ENCODE measurements at places on chromosomes 1 and 21.

DNA sequence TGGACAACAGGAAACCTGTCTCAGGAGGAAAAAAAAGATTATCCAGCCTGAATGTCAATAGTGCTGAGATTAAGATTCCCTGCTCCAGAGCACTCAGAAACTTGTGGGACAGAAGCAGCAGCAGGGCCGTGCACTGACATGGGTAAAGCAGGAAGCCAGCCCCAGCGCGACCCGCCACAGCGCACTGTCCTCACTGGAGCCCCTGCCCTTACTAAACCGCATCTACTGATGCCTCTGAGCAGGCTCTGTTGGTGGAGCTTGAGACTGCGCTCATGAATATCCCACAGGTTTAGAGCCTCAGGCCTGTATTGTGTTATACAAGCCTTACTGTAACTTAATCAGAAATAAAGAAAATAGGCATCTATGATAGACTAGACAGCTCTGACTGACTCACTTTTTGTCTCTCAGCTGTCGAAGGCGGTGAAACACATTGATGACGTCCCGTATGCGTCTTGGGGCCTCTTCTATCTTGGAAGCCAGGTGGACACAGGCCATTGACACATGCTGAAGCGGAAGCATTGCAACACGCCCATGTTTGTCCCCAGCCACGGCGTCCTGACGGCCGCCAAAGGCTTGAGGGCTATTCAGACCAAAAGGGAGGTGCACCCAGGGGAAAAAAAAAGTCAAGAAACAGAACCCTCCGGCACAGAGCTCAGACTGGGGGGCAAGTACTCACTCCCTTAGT is 1.2 kb downstream of the CCNL2 start:
- DNase-seq: no peak

- peak; percentile 75 for DNase-seq
Observed at GRCh38 chr1:151762941-151763921, at the start of gene MRPL9. Gene MRPL9, minus strand, starts transcription at chr1:151763496. Its CDS starts 17 bp downstream, at chr1:151763479.

DNA sequence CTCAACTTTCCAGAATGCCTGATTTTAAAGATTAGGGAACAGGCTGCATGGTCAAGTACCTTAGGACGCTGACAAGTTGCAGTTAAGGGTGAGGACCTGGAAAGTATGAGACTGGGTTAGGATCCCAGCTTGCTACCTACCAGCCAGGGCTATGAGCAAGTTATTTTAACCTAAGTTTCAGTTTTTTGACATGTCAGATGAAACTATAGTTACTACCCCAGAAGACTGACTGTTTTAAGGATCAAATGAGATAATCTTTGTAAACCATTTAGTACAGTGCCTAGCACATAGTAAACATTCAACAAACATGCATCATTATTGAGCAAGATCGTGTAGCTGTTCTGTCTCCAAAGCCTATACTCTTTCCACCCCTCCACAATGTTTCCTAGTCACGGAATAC is 14.4 kb downstream of the THEMIS2 start:
- DNase-seq: no peak

DNA sequence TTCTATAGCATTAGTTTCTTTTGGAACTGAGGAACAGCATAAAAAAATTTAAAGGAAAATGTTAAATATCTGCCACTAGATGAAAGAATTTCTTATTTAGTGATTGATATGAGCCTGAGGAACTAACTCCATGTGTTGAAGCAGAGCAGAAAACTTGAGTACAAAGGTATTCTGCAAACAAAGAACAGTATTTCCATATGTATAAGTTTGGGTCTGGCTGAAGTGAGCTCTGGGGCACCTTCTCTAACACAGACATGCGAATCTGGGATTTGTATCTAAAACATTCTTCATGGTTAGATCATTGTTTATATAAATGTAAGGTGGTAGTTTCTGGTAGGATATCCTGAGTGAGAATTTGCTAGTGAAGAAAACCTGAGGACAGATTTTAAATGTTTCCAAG is 123.2 kb downstream of the TYW3 start:
- no peak for DNase-seq

GRCh38 chr1:204274446-204274845 is 60.7 kb upstream of the GOLT1A start:
- DNase-seq: no peak

DNA sequence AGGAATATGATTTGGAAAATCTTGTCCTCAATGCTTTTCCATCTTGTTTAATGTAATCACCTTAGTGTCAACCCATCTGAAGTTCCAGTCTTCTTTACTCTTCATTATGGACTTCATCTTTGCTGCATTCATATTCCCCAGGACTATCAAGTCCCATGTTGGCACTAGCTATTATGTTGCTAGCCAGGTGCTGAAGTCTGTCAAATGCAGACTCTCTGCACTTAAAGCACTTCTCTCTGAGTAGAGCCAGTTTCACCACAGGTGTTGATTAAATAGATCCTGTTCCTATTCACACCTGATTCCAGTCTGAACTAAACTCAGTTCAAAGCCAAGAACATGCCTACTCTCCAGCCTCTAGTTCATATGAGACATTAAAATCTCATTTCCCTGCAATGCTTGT is 75.0 kb upstream of the PKN2 start:
- DNase-seq: no peak

DNA sequence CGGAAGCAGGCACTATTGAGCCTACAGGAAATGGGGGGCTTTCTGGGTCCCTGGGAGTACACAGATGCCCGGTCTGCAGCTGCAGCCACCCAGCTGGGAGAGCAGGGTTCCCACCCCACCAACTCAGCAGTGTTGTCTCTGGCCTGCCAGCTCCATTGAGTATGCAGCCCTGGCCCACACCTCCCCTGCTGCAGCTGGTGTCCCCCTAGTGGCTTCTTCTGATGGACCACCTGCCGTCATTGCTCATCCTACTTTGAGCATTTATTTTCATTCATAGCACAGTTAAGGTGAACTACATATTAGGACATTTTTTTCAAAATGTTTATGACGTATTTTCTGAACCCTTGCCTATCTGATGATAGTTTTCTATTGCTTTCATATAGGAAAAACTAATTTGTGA is 189.8 kb upstream of the LYPLAL1 start:
- DNase-seq: no peak

DNA sequence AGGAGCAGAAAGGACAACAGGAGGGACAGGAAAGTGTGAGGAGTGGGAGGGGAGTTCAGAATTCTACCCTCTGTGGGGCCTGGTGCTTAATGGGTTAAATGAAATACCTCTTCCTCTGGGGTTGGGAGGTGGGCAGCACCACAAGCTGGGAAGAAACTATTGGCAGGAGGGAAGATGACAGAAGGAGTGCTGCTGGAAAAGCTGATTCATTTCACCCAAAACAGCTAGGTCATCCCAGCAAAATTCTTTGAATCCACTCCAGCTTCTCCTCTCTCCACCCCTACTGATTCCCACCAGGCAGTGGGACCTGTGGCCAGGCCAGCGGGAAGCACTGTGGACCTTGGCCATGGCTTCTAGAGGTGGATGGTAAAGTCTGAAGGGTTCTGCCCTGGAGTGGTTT is 12.8 kb downstream of the BCAN start:
- no peak for DNase-seq

GRCh38 chr1:55541296-55541695 is 326.1 kb upstream of the USP24 start:
- no peak for DNase-seq

DNA sequence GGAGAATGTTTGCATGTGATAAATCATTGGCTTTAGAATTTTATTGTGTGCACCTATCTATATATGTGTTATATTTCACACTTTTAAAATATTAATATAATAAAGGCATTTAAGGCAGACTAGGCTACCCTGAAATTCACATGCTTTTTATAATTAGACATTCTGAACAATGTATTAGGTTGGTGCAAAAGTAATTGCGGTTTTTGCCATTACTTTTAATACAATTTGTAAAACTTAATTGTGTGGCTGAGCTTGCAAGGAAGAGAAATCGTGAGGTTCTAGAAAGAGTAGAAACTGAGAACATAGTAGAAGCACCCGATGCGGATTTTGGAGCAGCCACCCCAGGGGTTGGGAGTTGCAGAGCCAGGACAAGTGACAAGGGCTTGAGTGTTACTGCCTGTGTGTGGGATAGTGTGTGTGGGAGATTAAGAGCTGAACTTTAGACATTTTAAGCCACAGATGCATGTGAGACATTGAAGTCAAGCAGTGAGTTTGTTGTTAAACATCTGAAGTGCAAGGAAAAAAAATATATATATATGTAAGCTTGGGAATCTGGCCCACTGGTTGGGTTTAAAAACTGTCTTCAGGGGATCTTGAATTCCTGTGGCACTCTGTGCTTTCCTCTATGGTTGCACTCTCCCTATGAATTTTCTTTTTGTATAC is 244.5 kb downstream of the TM2D1 start:
- no peak for DNase-seq

DNA sequence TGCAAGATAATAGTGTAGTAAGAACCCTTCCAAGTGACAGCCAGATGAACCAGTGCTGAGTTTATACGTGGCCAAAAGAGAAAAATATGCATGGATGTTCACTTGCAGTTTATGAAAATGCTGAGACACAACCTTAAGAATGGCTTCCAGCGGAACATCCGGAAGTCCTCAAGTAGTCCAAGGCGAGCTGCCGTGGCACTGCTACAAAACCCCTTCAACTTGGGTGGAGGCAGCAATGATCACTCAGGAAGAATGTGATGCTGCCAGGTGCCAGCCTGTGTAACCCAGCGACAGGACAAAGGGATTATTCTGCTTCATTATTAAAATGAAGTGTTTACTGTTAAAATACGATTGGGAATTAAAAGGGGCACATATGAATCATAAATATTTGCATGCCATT is 179.6 kb downstream of the RUNX1 start:
- DNase-seq: no peak

- DNase-seq: no peak
Observed at GRCh38 chr21:46411691-46412090, 47.0 kb upstream of the DIP2A start.

DNA sequence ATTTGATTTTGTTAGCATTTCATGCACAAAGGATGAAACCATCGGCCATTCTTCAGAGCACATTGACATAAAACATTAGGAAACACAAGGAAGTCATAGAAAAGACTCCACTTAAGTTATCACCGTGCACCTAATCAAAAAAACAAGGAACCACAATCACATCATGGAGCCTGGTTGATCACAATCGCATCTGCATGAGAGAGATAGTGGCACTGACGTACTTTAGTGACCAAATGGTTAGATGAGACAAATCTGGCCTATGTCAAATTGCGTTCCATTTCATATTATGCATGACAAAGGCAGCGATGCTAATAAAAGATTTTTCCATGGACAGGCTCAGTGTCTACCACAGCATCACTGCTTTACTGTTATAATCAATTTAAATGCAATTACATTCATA is 571.8 kb upstream of the ADGRL2 start:
- no peak for DNase-seq

- no peak for DNase-seq
Observed at GRCh38 chr21:41684381-41685245, 82.2 kb downstream of the RIPK4 start.

- no peak for DNase-seq
Observed at GRCh38 chr1:238052496-238053266, 162.0 kb upstream of the ZP4 start.

DNA sequence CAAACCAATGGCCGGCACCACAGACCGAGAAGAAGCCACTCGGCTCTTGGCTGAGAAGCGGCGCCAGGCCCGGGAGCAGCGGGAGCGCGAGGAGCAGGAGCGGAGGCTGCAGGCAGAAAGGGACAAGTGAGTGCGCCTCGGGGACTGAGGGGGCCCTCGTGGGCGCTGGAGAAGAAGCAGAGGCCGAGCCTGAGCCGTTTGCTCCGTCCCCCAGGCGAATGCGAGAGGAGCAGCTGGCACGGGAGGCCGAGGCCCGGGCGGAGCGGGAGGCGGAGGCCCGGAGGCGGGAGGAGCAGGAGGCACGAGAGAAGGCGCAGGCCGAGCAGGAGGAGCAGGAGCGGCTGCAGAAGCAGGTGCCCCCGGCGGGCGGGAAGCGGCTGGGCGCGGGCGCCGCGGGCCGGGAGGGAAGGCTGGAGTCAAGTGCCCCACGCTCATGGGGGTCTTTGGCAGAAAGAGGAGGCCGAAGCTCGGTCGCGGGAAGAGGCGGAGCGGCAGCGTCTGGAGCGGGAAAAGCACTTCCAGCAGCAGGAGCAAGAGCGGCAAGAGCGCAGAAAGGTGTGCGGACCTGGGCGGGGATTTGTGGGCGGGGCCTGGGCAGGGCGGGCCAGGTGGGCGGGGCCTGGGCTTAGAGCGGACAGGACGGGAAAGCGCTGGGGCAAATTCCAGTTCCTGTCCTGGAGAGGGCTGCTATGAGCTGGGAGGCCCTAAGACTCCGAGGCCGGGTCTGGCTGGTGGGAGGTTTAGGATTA is 22.7 kb downstream of the MAP7D1 start:
- no peak for DNase-seq

DNA sequence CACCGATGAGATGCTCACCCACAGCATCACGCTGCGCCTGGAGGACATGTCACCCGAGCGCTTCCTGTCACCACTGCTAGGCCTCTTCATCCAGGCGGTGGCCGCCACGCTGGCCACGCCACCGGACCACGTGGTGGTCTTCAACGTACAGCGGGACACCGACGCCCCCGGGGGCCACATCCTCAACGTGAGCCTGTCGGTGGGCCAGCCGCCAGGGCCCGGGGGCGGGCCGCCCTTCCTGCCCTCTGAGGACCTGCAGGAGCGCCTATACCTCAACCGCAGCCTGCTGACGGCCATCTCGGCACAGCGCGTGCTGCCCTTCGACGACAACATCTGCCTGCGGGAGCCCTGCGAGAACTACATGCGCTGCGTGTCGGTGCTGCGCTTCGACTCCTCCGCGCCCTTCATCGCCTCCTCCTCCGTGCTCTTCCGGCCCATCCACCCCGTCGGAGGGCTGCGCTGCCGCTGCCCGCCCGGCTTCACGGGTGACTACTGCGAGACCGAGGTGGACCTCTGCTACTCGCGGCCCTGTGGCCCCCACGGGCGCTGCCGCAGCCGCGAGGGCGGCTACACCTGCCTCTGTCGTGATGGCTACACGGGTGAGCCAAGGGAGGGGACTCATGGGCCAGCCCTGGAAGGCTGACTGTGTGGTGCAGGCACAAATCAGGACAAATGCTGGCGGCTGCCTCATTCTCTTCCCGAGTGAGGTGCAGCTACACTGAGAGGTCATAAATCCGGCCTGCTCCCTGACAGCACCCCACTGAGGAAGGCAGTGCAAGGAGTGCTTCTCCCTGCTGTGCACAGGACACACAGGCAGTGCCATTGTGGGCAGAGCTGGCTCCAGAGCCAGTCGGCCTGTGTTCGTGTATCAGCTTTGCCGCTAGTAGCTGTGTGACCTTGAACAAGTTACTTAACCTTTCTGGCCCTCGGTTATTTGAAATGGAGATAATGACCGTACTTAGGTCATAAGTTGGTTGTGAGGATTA is 9.4 kb downstream of the CELSR2 start:
- DNase-seq: no peak

DNA sequence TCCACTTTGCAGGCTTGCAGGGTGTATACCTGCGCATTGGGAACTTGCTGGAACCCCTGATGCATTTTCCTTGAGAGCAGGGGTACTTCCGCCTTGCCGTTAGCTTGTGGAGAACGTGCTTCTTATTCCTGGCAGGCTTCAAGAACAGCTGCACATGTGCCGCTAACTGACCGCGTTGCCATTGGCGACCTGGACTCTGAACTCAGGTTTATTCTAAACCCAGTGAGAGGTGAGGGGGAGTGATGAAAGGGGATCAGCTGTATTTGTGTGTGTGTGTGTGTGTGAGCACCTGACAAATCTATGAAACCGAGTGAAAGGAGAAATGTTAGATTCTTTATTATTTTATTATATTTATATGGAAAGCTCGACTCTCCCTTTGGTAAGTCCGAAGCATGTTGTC is 128.6 kb downstream of the HUNK start:
- DNase-seq: no peak

- DNase-seq: no peak
Observed at GRCh38 chr1:30830537-30830936, 73.0 kb upstream of the LAPTM5 start.

- no peak for DNase-seq
Observed at GRCh38 chr1:55305735-55306134, 90.6 kb upstream of the USP24 start.

GRCh38 chr1:36400825-36401601 is 3.3 kb upstream of the LSM10 start:
- no peak for DNase-seq
